ENCODE measurements at places on chromosomes 5 and 9. TPM values are rescaled to one million over a fixed set of nuclear protein-coding genes. Genes with fewer than 3 reads are reported as not detected.

DNA sequence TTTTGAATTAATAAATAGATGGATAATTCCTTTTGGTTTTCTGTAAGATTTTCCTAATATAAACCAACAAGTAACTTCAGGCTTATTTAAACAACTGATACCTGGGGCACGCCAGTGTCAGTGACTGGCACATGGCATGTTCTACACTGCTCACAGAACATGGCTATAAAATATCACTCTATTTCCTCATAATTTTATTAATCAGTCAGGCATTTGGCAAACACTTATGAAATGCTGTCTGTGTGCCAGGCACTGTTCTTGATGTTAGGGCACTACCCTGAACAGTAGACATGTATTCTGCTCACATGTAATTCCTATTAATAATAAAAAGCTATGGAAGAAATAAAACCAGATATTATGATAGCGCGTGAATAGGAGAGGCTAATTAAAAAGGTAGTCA lies 661.0 kb downstream of the DTWD2 start:
- DNase-seq = no peak

DNA sequence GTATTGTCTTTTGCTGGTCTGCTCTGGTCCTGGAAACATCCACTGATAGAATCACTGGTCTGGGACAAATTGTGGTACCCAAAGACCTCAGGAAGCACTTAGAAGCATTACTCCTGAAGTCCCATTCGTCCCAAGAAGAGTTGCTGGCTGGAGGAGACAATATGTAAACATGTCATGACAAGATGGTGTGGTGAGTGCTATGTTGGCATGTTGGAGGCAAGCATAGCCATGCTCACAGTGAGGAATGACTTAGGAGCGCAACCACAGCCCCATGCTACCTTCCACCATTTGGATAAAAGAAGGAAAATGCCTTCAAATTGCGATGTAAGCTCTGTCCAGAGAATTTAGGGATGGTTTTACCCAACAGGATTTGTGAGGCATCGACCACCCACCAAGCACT lies 115.8 kb upstream of the STC2 start:
- DNase-seq = no peak

- DNase-seq = no peak
Observed at GRCh38 chr9:114028646-114029045, 49.5 kb downstream of the AMBP start.

- peak; percentile 92 for DNase-seq
Observed at GRCh38 chr9:89802781-89803355, 198.1 kb downstream of the GADD45G start.

DNA sequence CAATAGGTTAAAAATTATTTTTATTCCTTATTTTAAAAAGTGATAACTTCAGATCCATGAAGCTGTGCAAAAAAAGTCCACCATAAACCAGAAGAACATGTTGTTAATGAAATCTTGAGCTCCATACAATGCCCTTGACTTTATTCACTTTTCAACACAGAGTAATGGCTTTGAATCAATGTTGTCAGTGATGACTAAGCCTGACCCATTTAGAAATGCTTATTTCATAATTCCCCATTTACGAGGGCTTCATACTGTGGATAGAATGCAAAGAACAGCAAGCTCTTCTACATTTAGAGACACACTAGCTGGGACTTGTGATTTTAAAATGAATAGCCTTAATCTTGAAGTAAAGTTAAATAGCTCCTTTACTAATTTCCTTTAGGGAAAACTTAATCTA lies 25.7 kb upstream of the IL9 start:
- DNase-seq = no peak

DNA sequence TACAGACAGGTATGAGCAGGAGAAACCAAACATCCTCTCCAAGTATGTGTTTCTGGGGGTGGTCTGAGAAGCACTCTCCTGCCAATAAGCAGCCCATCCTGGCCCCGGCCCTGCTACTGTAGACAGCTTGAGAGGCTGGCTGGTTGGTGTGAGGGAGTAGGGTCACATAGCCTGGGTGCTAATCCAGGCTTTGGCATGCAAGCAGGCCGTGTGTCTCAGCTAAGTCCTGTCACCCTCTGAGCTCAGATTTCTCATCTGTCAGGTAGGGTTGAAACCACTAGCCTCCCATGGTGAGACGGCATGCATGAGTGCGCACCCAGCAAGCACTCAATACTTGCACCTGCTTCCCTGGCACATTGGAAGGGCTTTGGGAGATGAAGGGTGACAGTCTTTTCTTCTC lies 49.8 kb upstream of the PHYKPL start:
- DNase-seq = no peak

- DNase-seq = no peak
Observed at GRCh38 chr9:130050462-130050861, 3.2 kb upstream of the GPR107 start.

GRCh38 chr5:124087752-124088151 lies 575.8 kb downstream of the CSNK1G3 start:
- no peak for DNase-seq

- DNase-seq = peak; percentile 84
Observed at GRCh38 chr5:164345173-164345849, 839.9 kb downstream of the MAT2B start.

DNA sequence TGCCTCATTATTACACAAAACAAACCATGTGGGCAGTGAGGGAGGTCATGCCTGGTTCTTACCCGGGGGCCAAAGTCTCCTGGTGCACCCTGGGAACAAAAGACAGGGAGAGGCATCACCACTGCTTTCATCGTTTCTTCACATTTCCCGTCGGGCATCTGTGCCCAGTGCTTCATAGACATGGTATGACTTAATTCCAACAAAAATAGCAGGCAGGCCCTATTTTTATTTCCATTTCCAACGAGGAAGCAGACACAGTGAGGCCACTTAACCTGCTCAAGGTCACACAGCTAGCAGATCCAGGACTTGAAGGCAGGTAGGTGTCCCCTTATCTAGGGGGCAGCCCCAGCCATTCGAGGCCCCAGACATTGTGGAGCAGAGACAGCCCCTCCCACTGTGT lies 34.6 kb upstream of the PHYKPL start:
- no peak for DNase-seq

- no peak for DNase-seq
Observed at GRCh38 chr9:136748666-136749611, 614 bp upstream of the LCN6 start.

DNA sequence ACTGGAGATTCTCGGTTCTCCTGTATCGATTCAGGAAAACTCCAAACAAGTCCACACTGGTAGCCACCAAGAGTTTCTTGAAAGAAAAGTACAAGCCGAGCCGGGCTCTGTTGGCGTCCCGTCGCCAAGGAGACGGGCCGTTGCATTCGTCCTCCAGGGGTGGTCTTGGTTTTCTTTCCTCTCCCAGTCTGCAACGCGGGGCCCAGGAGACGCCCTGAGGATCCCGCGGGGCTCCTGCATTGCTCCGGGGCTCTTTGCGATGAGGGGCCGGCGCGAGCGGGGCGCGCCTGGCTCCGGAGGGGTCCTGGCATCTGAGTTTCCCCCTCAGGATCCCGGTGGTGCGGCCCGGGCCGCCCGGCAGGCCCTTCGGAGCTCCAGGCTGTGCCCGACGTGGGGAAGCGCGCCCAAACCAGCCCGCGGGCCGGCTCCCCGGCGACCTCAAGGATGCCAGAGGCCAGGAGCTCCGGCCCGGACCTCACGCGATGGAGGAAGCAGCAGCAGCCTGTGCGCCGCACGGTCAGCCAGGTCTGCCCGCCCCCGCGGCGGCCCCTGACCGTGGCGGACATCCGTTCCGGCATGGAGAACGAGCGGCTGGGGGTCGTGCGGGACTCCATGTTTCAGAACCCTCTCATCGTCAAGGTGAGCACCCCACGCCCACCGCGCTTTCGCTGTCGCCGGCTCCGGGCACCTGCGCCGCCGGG lies at the start of gene CFAP77:
Gene CFAP77 (plus strand): TSS at position 384 of the 701 bp plus-strand sequence. CDS start 61 bp downstream, at position 445.
- peak; percentile 47 for DNase-seq

GRCh38 chr9:114855488-114855887 lies 49.6 kb upstream of the TNFSF15 start:
- DNase-seq = no peak

DNA sequence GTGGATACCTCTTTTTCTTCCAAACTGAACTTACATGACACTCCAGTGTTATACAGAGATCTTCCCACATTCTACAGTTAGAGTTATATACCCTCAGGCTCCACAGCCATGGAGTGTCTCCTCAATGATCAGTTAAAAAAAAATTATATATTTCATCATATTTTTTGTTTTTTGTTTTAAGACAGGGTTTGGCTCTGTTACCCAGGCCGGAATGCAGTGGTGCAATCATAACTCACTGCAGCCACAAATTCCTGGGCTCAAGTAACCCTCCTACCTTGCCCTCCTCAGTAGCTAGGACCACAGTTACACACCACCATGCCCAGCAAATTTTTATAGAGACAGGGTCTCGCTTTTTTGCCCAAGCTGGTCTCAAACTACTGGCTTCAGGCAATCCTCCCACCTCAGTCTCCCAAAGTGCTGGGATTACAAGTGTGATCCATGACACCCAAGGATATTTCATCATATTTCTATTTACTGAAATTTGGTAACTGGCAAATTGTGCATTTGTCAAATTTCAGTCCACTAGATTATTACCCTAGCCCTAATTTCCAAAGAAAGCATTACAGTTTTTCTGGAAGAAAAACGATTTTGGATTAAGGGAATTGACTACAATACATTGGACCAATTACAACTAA lies 18.1 kb upstream of the SCAI start:
- DNase-seq = no peak

The FOXE1 gene
- 6.8 TPM for total RNA-seq

The NIPBL gene
- 73.5 TPM for total RNA-seq

The MTRR gene
- total RNA-seq = 39.1 TPM

The PTGES gene
- total RNA-seq = 7.5 TPM

The TAS2R1 gene
- total RNA-seq = not detected

The GABRA6 gene
- not detected for total RNA-seq

The YTHDC2 gene
- 44.0 TPM for total RNA-seq

The SPATA31C1 gene
- total RNA-seq = 0.21 TPM
